Renal cortical epithelial cell (primary cell): ENCODE measurements at places on chromosomes 16 and 17.

DNA sequence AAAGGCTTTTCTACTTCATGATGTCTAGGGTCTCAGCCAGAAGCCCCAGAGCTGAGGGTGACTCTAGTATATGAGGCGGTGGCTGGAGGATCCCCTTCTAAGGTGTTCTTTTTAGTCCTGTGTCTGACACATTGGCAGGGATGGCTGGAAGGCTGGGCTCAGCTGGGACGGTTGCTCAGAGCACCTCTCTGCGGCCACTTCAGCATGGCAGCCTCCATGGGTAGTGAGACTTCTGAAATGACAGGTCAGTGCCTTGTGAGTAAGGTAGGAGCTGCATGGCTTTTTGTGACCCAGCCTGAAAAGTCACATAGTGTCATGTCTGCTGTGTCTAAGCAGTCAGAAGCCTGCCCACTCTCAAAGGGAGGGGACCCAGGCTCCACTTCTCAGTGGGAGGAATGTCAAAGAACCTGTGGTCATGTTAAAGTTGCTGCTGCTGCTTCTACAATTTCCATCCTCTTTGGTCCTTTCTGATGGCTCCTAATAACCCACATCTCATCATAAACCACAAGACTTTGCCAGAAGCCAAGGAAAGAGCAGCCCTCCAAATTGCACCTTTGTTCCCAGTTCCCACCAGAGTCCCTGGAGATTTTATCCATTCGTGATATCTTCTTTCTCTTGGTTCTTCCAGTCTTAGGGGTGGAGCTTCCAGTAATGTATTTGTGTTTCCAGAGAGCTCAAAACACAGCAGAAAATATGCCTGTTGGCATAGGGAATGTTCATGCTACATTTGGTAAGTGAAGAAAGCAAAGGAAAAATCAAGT is 15.4 kb upstream of the KCNG4 start:
- no peak for DNase-seq

DNA sequence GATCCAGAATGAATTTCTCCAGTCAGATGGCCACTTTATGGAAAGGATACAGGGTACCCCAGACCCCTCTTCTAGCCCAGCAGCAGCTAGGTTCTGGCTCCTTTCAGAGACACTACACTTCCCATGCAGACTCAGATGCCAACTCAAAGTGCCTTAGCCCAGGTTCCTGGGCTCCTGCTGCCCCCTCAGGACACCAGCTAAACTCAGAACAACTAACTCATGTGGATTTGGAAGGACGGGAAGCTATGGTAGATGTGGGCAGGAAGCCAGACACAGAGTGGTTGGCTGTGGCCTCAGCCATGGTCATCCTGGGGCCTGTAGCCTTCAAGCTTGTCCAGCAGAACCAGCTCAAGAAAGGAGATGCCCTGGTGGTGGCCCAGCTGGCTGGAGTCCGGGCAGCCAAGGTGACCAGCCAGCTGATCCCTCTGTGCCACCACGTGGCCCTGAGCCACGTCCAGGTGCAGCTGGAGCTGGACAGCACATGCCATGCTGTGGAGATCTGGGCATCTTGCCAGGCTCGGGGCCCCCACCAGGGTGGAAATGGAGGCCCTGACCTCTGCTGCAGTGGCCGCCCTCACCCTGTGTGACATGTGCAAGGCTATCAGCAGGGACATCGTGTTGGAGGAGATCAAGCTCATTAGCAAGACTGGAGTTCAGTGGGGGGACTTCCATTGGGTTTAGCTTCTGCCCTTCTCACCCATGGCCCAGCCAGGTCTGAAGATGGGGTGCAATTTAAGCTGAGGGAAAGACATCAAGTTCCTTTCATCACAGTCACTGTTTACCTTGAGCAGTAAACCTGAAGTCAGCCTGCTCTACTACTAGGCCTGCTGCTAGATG is 111.8 kb downstream of the N4BP1 start:
- no peak for DNase-seq

DNA sequence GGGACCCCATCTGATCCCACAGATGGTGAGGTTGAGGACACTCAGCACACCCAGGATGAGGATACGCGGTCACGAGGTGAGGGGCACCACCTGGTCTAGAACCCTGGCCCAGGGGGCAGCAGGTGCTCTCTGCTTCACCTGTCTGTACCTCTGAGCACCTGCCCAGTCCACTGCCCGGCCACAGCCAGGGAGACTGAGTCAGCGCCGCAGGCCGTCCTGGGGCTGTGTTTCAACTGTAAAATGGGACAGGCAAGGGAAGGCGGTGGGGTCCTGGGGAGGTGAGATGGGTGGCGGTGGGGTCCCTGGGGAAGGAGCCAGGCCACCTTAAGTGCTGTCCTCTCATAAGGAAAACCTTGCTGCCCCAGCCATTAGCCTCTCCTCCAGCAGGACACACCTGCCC is 60.4 kb downstream of the ENGASE start:
- no peak for DNase-seq

DNA sequence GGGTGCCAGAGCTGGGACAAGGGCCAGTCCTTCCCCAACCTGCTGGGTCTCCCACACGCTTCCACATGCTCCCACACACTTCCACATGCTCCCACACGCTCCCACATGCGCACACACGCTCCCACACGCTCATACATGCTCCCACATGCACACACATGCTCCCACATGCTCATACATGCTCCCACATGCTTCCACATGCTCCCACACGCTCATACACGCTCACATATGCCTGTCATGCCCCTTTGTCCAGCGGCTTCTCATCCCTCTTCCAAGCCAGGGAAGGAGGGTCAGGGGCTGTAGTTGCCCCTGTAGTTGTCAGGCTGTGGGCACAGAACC is 9.9 kb upstream of the METRNL start:
- DNase-seq: no peak

- no peak for DNase-seq
Observed at GRCh38 chr17:59026176-59026939, 80.3 kb downstream of the TRIM37 start.

- no peak for DNase-seq
Observed at GRCh38 chr17:77420804-77421629, 280.2 kb downstream of the SEC14L1 start.

DNA sequence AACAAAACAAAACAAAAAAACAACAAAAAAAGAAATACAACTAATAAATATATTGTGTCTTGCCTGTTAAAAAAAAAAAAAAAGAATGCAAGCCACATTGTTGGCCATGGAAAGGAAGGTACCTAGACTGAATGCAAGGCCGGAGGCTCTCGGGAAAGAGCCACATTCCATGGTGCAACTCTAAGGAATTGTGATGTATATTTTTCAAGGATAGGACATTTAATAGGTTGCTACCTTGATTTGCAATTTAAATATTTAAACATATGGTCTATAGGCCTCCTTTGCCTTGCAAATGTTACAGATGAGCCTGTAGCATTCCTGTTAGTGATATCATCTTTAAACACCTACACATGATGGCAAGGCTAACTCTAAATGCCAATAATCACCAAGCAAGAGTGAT is 650.9 kb downstream of the TOX3 start:
- no peak for DNase-seq

GRCh38 chr16:83878838-83879237 is 20.1 kb upstream of the MLYCD start:
- peak; percentile 63 for DNase-seq

DNA sequence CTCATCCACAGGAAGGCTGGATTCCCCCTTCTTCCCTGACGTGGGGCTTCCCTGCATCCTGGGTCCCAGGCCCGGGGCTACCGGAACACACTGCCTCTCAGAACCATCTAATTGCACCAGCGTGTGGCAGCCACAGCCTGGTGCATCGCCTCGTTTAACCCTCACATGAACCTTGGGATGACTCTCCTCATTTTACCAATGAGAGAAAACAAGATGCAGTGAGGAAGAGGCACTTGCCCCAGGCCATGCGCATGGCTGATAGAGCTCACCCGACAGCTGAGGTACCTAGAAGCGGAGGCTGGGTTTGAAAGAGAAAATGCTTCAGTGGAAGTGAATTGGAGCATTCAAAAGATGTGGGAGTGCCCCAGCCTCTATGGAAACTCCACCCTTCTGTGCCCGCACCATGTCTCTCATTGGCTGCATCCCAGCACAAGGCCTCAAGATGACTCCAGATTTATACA is 162.3 kb downstream of the KATNIP start:
- DNase-seq: no peak

DNA sequence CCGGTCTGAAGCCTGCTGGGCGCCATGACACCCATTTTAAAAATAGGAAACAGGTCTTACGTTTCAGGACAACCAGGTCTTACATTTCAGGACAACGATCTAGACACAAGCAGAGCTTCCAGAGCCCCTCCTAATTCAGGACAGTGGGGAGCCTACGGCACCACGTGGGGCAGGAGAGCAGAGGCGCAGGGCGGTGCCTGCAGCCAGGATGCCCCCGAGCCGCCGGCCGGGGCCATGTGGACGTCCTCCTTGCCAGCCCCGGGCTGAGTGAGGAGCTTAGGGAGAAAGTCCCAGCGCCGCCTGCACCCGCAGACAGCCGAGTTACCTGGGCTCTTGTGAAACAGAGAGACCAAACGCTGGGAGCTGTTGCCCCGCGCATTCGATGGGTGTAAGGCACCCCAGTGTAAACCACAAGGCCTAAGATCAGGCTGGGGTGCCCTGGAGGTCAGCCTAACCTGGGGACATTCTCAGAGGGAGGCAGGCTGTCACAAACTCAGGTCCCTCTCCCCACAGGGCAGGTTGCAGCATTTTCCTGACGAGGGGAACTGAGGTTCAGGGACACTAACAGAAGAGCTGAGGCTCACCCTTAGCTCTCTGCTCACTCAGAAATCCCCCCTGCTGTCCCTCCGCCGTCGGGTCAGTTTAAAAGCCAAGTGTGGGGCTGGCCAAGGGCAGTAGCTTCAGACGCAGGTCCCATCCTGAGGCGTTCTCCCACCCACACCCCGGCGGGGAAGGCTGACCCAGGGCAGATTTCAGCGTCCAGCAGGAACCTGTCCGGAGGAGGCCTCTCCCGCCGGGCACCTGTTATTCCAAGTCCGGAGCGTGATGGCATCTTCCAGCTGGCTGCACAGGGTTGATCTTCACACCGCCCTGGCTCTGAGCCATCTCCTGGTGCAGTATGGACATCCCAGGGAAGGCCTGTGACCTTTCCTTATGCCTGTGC is 1.8 kb upstream of the NOTUM start:
- DNase-seq: no peak

DNA sequence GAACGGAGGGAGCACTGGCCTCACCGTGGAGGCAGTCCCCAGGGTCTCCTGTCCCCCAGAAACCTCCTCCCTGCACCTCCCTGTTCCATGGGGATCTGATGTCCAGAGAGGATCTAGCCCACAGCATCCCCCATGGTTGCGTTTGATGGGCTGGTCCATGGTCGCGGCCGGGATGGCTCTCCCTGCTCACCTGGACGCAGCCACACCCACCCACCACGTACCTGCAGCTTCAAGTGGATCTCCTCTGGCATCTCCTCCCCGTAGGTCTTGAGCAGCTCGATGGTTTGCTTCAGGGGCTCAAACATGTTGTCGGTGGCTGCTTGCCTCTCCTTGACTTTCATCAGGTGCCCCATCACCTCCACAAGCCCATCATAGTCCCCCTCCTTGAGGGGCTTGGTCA is 47.9 kb downstream of the DNAH17 start:
- no peak for DNase-seq

DNA sequence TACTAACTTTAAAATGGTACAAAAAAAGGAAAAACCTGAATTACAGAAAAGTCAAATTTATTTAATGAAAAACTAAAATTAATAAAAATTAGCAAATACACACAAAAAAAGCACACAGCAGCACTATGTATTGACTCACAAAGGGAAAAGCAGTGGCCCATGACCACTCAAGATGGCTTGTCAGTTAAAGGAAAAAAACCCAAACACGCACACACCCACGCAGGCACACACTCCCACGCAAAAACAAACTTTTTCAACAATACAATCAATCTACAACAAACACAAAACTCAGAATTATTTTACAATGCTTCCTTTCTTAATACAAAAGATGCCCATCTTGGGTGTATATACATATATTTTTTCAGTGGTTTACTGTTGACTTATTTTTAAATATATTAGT is 24.2 kb downstream of the SIAH1 start:
- no peak for DNase-seq

- DNase-seq: no peak
Observed at GRCh38 chr17:43524945-43525575, 21.1 kb downstream of the ETV4 start.

DNA sequence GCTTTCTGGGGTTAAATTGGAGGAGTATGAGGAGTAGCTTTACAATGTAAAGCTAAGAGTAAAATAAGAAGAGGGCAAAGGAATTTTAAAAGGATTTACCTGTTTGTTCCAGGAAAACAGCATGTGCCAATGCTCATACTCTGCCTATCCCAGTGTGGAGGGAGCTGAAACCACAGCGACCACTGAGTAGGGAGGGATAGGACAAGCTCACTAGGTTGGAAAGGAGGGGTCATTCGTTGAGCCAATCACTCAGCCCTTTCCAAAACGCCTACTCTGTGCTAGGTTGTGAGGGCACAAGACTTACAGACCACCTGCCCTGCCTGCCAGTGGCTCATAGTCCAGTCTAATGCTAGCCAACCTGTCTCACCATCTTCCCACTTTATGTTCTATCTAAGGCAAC is 1.1 kb upstream of the DNAJC7 start:
- no peak for DNase-seq

DNA sequence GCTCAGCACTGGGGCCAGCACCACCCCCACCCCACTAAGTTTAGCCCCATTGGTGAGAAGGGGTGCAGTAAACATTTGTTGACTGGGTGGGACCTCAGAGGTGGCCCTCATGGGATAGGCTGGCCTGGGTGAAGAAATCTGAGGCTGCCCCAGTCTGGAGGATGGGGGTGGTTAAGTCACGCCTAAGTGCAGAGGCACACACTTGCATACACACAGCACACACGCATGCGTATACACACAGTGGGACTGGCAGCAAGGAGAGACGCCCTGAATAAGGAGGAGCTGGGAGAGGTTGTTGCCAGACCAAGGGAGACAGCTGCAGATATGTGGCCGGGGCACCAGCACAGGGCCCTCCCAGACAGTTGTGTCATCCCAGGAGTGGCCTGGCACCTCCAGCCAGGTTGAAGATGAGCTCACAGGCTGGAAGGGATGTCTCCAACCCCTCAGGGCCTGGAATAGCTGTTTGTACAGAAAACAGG is 3.0 kb upstream of the BCAR1 start:
- no peak for DNase-seq

GRCh38 chr16:28003923-28004322 is 59.6 kb downstream of the GSG1L start:
- no peak for DNase-seq

GRCh38 chr17:5715478-5715877 is 131.2 kb upstream of the NLRP1 start:
- DNase-seq: peak; percentile 31

- peak; percentile 99 for DNase-seq
Observed at GRCh38 chr17:59361916-59362810, 30.7 kb downstream of the YPEL2 start.

DNA sequence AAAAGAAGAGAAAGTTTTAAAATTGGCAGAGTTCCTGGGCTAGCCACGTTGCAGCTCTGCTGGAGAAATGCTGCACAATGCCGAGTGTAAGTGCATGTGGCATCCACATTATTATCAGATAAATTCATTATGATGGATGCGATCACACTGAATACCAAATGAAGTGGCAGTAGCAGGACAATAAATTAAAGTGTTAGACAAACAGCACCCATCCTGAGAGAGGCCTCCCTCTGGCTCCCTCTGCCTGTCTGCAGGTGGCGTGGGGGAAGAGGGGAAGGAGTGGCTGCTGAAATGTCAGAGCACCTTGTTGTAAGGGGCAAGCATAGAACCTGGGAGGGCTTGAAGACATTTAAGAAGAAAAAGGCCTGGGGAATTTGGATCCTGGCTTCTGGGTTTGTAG is 324.1 kb downstream of the HAPSTR1 start:
- no peak for DNase-seq
